ENCODE measurements at places on chromosomes 16 and 17.

DNA sequence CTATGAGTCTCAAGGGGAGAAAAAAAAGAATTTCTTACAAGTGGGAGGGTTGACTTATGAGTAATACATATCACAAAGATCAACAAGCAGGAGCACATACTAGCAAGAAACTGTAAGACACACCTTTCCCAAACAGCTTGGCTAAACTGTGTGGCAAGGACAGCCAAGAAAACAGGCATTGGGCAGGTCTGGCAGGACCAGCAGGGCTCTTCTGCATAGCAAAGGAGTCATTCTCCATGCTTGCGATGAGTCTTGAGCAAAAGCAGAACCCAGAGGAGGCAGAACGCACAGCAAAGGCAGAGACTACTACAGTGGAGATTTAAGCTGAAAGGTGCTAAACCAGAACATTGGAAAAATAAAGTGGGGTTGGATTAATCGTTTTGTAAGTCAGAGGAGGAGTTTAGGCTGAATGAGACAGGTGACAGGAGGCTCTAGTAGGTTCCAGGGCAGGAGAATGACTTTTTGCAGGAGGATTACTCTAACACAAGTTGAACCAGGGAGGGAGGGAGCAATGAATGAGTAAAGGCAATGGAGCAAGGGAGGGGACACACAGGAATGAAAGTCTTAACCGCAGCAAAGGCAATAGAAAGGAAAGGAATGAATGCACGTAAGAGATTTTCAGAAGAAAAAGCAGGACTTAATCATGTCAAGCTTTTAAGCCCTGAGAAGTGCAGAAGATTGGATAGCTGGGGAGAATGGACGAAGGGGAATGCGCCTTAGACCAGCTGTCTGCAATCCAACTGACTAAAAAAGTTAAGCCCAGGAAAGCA is 2.7 kb downstream of the N4BP1 start:
- DNase-seq = no peak

GRCh38 chr16:56457927-56458470 is 6.6 kb downstream of the OGFOD1 start:
- no peak for DNase-seq

DNA sequence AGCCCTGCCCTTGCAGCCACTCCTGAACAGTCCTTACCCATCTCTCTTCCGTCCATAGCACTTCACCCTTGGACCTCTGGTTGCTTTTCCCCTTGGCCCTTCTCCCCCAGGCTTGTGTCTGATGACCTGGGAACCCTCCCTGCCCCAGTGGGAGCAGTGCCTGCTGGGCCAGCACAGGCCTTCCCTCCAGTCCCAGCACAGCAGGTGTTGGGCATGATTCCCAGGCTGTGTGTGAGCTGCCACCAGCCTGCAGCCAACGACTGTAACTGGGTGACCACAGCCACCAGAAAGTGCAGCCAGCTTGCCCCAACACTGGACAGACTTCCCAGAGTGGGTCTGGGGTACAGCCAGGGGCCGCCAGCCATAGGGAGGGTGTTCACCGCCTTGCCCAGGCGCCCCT is 30.0 kb downstream of the CRAMP1 start:
- no peak for DNase-seq

DNA sequence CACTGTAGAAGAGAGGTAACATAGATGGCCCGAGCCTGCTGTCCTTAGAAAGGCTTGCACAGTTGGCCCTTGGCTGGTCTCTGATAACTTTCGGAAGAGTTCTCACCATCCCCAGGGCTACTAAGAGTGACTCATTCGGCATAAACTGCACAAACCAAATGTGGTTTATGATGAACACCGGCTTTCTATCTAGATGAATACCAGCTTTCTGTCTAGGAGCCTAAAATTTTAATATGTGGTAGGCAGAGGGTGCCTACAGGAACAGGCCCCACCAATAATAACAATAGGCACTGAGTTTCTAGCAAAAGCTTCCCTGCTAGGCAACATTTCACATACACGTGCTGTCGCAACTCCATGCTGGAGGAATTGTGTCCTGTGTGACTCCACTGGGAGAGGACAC is 15.4 kb downstream of the CNOT1 start:
- no peak for DNase-seq

DNA sequence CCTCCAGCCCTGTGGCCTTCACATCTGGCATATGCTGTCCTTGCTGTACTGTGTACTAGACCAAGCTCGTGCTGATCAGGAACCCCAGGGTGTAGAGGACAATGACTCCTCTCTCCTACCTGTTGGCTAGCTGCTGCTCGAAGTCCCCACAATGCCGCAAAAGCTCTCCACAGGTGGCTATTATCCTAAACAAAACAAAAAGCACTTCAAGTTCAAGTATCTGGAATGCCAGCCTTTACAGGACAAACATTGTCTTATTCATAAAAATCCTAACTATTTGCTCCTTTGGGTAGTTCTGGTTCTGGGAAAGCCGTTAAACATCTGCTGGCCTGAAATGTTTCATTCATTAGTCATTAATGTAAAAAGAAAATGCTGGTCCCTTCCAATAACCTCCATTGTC is 42.8 kb downstream of the COG7 start:
- DNase-seq = no peak

- no peak for DNase-seq
Measured at GRCh38 chr16:50490828-50491227, 57.4 kb upstream of the NKD1 start.

GRCh38 chr16:54921206-54921824 is 9.3 kb upstream of the IRX5 start:
- DNase-seq = no peak

- no peak for DNase-seq
Measured at GRCh38 chr17:81287741-81288430, 7.2 kb downstream of the SLC38A10 start.

GRCh38 chr16:76535-77272 is 1.3 kb upstream of the MPG start:
- no peak for DNase-seq

- DNase-seq = peak; percentile 20
Measured at GRCh38 chr17:60554377-60554788, 28.3 kb upstream of the APPBP2 start.

GRCh38 chr16:24074574-24074973 is 181.6 kb upstream of the CACNG3 start:
- DNase-seq = no peak

DNA sequence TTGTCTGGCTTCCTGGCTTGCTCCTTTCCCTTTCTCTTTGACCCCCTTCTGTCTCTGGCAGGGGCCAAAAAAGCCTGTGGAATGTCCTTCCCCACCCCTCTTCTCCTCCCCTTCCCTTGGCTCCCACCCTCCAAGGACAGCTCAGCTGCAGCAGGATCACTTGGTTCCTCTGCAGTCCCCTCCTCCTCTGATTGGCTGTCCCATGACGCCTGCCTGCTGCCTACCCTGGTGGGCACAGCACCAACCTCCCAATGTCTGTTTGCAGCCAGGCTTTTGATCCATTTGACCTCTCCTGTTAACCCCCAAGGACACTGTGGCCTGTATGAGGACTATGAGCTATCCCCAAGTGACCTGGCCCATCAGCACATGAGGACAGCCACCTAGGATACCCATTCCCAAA is 14.8 kb upstream of the MTMR4 start:
- DNase-seq = no peak

DNA sequence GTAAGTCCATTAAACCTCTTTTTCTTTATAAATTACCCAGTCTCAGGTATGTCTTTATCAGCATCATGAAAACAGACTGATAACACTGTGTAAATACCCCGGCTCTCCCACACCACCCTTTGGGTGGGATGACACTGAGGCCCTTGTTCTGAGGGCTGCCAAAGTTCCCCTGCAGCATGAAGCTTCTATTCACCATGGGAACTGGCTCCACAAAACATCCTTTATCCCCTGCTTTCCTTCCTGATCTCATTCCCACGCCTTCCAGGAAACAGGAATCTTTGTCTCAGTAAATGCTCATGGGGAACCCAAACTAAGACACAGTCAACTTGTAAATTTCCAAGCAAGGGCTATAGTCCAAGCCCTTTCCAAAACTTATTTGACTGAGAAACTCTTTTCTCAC is 88.4 kb downstream of the ABCC12 start:
- no peak for DNase-seq

GRCh38 chr17:33637534-33637933 is 344.4 kb upstream of the ASIC2 start:
- no peak for DNase-seq

Measured in brain pericyte (primary cell).